Natural killer cell (primary cell): ENCODE measurements at places on chromosomes 2 and 18.

DNA sequence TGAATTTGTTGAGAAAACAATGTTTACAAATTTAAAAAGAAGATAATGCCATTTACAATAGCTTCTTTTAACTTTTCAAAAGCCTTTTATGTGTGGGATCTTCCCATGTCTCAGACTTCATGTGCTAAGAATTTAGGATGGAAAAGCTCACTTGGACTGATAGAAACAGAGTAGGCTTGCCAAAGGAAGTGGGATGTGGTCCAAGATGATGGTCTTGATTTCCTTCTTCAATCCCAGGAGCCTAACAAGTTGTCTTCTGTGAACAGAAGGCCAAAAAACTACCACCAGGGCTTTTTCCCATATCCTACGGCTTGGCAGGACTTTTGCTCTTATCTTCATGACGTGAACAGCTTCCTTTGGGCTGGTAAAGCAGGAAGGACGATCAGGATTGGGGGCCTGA, 9.5 kb downstream of the CXCR4 start:
- no peak for DNase-seq

DNA sequence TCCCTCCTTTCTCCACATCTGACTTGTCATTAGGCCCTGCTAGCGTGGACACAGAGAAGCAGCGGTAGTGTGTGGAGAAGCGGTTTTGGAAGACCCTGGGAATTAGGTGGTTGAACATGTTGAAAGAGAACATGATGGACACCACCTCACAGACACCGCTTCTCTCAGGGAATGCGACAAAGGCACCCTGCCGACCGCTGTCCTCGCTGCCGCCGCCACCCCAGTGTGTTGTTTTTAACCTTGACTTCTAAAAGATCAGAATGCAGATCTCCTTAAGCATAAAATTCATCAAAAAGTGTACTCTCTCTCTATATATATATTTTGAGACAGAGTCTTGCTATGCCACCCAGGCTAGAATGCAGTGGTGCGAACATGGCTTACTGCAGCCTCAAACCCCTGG, 33.2 kb downstream of the AQP4 start:
- no peak for DNase-seq

DNA sequence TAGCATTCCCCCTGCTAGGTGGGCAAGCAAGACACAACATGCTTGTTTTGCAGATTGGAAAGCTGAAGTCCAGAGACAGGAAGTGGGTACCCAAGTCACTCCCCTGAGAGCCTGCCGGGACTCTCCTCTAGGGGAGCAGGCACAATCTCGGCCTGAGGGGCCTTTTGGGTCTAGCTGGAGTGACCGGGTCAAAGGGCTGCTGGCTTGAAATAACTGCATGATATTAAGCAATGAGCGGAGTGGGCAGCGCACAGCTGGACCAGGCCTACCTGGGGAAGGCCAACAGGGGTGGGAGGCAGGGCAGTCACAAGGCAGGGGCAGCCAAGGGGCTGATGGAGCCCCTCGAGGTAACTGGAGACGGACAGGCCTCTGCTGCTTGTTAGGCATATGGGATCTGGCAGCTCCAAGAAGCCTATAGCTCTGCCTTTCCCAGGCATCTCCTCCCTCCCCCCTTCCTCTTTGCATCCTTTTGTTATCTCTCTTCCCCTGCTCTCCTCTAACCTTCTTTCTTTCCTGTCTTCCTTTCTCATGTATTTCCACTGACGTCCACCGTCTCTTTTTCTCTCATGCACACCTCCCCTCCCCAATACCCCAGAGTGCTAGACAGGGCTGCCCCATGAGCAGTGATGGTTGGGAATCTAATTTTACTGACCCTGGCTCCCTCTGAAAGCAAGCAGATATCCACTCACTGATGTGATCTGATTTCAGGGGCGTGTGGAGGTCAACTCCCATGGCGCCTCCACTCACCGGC, 237.5 kb downstream of the LOXHD1 start:
- no peak for DNase-seq

DNA sequence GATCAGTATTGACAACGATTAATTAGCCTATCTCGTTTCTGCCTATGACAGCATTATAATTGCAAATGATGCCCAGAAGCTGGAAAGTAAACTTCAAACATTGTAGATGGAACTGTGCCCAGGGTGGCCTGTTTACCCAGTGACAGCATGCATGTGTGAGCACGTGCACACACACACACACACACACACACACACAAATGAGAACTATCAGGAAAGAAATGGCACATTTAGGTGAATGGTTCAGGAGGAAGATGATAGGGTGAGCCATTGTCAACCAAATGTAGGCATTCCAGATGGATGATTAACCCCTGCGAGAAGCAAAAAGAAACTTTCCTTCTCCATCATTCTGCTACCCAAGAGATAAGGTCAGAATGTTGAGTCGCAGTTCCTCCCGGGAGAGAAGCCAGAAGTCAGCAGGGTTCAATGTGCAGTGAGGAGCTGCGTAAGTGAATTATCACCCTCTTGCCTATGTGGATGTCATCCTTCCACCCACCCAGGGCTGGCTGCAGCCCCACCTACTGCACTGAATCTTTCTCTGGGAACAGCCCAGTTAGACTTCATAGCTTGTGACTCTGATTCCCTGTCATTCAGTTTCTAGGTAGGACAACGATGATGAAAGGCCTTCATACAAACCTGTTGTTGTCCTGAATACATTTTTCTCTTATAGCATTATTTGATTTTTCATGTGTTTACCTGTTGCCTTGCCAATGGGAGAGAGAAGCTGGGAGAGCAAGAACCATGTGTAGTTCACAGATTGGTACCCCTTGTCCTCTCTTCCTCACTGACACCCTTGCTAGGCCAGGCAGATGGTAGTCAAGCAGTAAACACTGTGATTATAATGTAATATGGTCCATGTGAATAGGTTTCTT, 3.5 kb upstream of the APOB start:
- no peak for DNase-seq

DNA sequence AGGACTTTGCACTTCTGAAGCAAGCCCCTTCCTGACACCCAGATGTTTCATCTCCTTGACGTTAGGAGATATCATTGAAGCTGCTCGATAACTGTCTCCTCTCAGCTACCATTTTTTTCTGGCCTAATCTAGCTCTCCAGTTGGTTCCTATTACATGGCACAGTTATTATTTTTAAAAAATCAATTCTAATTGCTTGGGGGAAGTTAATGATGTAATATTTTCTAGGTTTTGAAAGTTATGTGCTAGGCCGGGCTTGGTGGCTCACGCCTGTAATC, 22.5 kb upstream of the RAB31 start:
- DNase-seq, result no peak

DNA sequence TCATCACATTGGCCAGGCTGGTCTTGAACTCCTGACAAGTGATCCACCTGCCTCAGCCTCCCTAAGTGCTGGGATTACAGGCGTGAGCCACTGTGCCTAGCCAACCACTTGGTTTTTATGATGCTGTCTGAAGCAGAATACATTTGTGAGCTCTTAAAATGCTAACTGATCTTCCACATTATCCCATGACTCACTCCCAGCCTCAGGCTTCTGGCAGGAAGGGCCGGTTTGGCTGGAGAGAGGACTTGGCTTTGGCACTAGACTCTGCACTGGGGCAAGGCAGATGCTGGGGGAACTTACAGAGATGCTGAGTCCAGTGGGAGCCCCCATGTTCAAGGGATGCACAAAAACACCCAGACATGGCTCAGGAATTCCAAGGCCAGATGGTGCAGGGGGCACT, 40.5 kb upstream of the SH3BP4 start:
- DNase-seq, result no peak

DNA sequence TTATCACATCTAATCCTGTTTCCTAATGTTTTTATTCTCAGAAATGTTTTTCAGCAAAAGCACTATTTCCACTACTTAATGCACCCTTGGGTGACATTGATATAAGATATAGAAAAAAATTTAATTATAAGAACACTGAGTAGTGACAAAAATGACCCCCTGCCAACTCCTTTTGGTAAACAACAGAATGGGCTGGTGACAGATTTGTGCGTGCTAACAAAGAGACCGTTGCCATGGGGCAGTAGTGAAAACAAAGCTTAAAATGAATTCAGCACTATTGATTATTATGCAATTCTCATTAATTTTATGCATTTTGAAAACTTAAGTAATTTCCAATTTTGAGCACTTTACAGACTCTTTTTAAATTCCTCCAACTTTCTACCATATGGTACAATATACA, 33.1 kb downstream of the RDH14 start:
- no peak for DNase-seq

DNA sequence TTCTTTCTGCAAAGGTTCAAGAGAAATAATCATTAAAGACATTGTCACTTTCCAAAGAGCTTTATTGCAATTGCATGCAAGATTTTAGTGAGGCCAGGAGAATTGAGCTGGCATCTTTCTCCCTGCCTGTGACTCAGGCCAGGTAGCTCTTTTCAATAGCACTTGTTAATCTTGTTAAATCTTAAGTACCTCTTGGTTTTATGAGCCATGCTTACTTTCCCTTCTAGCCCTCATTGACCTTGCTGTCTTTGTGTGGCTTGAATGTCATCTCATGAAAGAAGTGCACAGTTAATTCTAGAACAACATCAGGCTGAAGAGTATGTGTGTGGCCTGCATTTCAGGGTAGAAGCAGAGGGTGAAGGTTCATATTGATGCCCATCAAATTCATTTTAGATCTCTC, 14.8 kb upstream of the LGALSL start:
- DNase-seq, result no peak

DNA sequence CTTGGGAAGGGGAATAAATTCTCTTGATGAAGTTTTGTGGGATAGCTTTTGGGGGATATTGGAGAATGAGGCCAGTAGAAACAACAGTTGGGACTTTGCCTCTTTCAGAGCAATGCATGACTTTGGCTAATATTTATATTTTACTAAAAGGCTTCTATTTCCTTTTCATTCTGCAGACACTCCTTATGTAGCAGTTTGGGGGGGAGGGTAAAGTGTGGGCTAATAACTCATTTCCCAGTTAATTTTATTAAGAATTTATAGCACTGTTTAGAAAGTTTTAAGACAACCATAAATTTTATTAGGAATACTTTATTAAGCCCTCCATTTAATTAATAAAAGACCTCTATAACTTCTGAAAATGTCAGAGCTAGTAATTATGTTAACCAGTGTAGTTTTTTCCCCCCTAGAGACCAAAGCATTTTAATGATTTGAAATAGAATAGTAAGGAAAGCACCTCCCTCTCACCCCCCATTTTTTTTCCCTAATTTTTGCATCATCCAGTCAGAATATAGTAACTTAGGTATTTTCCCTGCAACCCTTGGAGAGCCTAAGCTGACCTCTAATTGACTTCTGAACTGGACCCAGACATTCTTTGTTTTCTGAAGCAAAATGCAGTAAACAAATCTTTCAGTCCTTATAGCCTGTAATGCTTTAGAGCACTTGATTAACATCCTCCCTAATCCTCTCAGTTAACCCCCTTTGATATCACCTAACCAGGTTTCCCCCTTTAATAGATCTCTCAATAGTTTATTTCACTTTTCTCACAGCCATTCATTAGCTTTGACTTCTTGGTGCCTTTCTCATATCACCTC, 5.0 kb upstream of the MEIS1 start:
- no peak for DNase-seq

GRCh38 chr2:98518101-98518500, 73.4 kb downstream of the INPP4A start:
- DNase-seq, result peak; percentile 80

GRCh38 chr2:9268301-9269080, 61.9 kb downstream of the ASAP2 start:
- no peak for DNase-seq

DNA sequence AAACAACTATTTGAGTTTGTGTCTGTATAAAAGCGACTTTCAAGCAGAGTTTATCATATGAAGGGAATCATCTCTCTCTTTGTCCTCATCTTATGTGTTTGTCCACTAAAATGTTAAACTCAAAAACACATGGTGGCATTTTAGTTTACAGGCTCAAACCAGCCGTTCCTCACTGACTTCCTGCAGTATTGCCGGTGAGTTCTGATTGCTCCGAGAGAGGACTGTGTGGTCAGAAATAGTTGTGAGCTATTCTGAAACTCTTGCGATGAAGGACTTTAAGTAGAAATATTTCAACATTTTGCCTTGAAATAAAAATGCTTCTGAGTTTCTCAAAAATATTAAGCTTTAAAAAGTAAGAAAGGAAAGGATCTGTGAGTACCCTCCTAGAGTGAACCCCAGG, 163.2 kb upstream of the CAVIN2 start:
- no peak for DNase-seq

- DNase-seq, result no peak
Measured at GRCh38 chr18:61528961-61529360, 195.7 kb downstream of the CDH20 start.

DNA sequence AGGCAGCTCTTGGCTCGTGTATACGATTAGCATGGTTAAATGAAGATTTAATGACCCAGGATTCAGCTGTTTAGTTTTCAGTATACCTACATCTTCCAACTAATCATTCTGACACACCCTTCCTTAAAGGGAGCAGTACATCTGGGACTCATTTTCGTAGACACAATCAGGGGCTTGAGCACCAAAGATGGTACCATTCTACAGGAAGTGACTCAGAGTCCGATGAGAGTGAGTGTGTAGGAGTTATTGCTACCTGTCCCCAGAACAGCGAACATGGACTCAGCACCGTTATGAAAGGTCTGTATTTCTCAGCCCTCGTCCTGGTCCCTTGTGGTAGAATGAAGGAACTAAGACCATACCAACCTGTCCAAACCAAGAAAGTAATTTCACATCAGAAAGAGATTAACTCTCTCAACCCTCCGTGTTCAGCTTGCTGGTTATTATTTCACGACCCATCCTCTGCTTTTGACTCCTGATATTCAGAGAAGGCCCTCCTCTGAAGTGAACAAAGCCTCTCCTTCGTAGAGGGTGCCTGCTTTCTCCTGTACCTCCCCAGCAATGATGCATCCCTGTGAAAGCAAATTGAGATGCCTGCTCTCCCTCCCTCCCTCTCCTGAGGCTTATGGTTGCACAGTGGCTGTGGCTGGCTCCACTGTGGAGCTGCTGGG, 214.8 kb downstream of the MTX2 start:
- DNase-seq, result no peak

DNA sequence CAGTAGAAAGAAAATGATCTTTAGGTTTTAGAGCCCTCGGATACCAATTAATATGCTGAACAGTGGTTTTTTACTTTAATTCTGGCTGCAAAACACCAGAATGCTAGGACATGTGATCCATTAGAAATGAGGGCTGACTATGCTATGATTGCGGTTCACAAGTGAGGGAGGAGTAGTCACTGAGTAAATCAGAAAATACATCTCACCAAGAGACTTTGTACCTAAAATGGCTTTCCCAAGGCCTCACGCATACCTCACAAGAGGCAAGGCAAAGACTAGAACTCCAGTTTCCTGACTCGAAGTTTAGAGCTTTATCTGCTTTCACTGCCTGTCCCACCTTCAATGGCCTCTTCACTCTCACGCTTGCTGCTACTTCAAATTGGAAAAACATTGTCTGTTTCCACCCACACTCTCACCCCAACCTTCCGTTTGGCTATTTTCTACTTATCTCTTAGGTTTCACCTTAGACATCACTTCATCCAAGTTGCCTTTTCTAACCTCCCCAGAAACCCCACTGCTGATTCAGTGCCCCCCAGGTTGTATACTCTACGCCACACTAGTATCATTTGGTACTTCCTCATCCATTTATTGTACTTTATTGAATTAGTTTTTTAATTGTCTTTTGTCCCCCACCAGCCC, 5.1 kb upstream of the MBD2 start:
- DNase-seq, result no peak
